Activated CD4-positive, alpha-beta T cell treated with anti-CD3 and anti-CD28 coated beads for 36 hours (primary cell): ENCODE measurements at places on chromosomes 7 and 10. TPM values are rescaled to one million over a fixed set of nuclear protein-coding genes. Genes with fewer than 3 reads are reported as not detected.

GRCh38 chr10:81013771-81014170, 476.1 kb downstream of the SH2D4B start:
- no peak for DNase-seq

DNA sequence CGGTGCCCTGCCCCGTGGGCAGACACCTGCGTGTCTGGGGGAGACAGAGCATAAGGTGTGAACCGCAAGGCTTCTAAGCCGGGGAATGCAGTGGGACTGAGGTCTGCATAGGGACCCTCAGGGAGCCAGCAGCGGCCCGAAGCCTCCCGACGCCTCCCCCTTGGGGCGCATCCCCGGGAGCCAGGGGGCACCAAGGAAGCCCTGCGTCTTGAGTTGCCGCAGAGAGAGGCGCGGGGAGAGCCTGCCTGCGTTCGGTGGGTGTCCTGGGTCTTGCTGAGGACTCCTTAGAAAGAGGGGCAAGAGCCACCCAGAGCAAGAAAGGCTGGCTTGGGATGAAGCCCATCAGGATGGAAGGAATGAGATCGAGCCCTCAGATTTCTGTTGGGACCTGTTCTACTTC, 18.2 kb upstream of the UNCX start:
- no peak for DNase-seq

DNA sequence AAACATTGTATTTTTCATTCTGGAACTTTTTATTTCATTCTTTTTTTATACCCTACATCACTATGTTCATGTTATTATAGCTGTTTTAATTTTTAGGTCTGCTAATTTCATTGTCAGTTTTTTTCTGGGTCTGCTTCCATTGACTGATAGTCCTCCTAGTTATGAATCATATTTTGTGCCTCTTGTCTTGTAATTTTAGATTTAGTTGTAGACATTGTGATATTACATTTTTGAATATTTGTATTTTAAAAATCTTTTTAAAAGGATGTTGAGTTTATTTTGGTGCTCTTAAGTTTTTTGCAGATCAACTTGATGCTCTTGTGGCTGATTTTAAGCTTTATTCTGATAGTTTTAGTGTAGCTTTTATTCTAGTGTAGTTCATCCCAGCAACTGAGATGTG, 57.6 kb downstream of the BTRC start:
- no peak for DNase-seq

DNA sequence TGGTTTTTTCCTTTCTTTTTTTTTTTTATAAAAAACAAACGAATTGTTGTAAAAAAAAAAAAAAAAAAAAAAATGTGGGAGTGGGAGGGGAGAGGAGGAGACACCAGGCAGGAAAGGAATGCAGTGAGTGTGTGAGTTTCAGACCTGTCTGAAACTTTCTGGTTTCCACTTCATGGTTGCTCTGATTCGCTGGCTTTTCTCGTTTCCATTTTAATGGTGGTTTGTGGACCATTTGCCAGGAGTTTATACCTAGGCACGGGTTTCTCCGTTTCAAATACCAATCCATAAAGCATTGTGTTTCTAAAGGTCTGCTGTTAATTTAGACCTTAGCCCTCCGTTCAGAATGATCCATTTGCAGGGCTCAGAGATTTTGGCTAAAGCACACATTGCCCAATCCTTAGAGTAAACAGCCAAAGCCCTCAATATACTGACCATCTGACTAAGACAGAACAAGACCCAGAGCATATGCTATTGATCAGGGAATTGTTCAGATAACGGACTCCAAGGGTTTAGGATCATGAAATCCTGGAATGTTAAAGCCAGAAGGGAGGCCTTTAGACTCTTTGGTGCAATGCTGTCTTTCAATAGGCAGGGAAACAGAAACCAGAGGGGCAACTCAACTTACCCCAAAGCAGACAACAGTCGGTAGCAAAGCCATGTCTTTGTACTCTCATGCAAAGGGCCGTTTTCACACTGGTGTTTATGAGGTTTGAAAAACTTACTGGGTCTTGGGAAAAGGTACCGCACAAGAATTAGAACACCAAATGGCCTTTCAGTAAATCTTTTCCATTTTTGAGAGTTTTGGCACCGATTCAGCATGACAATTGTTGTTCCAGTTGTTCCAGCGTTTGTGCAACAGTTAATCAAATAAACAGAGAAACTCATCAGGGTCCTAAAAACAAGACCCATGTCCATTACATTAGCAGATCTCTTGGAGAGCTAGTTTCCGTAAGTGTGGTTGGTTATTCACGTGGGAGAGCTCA, 94.3 kb upstream of the AGBL3 start:
- no peak for DNase-seq

- no peak for DNase-seq
Observed at GRCh38 chr7:126211875-126212274, 1040.9 kb downstream of the GRM8 start.

GRCh38 chr10:18409599-18410397, 241.6 kb downstream of the NSUN6 start:
- no peak for DNase-seq

MSMB gene
- total RNA-seq = not detected

GRCh38 chr7:47198159-47198558, 383.8 kb downstream of the TNS3 start:
- DNase-seq = no peak

DNA sequence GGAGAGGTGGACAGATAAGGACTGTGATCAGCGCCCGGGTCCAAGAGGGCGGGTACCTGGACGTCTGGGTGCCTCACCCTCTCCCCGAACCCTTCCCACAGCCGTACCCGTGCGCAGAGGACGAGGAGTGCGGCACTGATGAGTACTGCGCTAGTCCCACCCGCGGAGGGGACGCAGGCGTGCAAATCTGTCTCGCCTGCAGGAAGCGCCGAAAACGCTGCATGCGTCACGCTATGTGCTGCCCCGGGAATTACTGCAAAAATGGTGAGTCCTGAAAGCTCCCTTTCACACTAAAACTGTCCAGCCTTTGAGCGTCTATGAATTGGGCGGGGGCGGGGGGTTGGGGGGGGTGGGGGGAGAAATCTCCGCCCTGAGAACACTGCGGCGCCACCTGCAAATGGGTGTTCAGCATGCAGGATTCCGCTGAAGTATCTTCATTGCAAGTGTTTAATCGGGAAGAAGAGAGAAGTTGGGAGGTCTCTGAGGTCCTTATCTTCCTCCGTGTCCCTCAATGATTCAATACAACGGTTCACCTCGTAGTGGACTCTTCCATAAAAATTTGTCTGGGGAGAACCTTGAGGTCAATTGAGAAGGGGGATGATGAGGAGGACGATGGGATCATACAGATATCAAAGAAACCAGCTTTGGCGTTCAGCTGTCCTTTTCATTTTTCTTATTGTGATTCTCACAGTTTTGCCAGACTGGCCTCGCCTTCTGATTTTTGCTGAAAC, 906 bp downstream of the DKK1 start:
- peak; percentile 10 for DNase-seq

DNA sequence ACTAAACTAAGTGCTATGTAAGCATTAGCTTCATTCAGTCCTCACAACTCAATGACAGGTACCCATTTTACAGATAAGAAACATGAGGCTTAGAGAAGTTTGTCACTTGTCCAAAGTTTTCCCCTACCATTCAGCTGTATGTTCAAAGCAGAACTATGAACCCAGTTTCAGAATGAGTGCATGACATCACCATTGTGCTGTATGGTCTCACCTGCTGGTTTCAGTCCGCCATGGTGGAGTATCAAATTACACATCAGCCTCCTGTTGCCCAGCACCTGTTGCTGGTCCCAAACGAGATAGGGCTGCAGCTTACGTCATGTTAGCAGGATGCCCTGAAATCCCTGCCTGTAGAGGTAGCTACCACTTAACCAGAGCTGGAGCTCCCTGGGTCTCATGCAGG, 95.0 kb downstream of the DYNC1I1 start:
- no peak for DNase-seq

DNA sequence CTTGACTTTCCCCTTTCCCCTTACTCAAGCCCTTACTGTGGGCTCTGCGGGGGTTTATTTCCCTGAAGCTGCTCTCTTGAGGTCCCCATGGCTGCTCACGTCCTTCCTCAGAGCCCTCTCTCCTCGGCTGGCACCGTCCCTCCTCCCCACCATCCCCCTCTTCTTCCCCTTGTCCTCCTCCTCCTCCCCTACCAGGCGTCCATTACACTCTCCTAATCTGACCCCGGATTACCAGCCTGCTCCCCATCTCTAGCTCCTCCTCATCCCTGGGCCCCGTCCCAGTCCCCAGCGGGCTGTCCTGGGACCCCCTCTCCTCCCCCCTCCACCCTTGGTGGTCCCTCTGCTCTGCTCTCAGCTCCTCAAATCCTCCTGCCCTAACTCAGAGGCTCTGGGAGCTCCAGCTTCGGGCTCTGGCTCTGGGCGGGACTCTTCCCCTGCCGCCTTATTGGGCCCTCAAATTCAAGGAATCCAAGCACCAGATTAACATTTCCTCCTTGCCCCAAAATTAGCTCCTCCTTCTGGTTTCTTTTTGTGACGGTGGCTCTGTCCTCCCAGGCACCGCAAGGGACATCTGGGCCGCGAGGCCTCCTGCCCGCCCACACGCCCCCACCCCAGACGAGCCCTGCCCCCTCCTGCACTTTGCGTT, 48.5 kb upstream of the LEP start:
- no peak for DNase-seq

- DNase-seq = no peak
Observed at GRCh38 chr10:23402856-23403255, 36.0 kb upstream of the OTUD1 start.

SFXN3 gene
- total RNA-seq = 37.7 TPM

TCERG1L gene
- total RNA-seq = 0.21 TPM

DNA sequence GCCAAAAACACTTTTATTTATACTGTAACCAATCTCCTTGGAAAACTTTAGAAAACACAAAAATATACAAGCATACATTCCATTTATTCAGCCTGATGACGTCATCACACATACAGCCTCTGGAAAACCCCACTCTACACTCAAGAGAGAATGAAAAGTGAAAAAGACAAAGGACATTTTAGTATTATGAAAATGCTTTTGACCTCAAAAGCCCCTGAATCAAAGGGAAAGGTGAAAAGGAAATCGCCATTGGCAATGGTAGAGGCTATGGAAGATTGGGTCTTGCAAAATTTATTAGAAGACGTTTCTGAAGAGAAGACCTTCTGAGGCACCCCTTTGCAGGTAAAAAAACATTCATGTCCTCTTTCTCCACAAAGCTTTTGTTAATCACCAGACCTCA, 82.9 kb upstream of the STRIP2 start:
- DNase-seq = no peak

- no peak for DNase-seq
Observed at GRCh38 chr7:121575194-121575765, 179.2 kb upstream of the FAM3C start.

DNA sequence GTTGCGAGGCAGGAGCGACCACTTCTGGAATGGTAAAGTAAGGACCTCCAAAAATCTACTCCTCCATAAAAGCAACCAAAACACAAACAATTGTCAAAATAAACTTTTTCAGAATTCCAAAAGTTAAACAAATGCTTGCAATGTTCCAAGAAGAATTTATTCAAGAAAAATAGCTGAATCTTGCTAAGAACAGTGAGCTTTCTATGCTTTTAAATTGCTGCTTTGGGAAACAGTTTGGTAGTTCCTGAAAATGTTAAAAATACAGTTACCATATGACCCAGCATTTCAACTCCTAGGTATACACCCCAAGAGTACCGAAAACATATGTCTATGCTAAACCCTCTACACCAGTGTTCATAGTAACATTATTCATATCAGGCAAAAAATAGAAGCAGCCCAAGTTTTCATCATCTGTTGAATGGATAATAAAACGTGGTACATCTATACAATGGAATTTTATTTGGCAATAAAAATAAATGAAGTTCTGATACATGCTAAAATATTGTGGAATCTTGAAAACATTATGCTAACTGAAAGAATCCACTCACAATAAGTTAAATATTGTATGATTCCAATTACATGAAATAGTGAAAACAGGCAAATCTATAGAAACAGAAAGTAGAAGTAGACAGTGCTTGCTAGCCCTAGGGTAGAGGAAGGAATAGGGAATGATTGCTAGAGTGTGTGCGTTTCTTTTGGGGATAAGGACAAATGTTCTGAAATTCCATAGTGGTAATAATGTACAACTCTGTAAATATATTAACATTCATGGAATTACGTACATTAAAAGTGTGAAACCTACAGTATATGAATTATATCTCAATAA, 57.0 kb downstream of the LRRN3 start:
- DNase-seq = no peak

- no peak for DNase-seq
Observed at GRCh38 chr7:50353201-50353600, 48.7 kb downstream of the IKZF1 start.

LRMDA gene
- total RNA-seq = not detected

GRCh38 chr10:2951235-2951835, 116.0 kb upstream of the PFKP start:
- peak; percentile 11 for DNase-seq

DNA sequence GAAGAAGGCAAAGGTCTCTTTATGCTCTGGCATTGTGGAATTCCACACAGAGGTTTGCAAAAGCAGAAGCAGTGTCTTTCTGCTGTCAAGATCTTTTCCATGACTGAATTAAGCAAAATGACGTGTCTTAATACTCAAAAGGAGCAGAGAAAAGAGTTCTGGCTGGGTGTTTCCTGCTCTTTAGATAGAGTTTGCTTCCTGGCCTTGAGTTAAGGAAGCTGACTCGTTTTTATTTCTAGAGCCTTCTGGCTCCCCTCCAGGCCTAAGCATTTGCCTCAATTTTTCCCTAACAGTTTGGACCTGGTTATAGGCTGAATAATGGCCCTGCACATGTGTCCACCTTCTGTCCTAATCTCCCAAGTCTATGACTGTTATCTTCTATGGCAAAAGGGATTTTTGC, 21.6 kb downstream of the TAS2R41 start:
- DNase-seq = no peak

TAS2R41 gene
- not detected for total RNA-seq

GRCh38 chr10:11379771-11380170, 231.7 kb downstream of the USP6NL start:
- DNase-seq = no peak

- DNase-seq = no peak
Observed at GRCh38 chr7:140738280-140738679, 41.8 kb downstream of the NDUFB2 start.
